ENCODE measurements at places on chromosomes 7 and 10.

DNA sequence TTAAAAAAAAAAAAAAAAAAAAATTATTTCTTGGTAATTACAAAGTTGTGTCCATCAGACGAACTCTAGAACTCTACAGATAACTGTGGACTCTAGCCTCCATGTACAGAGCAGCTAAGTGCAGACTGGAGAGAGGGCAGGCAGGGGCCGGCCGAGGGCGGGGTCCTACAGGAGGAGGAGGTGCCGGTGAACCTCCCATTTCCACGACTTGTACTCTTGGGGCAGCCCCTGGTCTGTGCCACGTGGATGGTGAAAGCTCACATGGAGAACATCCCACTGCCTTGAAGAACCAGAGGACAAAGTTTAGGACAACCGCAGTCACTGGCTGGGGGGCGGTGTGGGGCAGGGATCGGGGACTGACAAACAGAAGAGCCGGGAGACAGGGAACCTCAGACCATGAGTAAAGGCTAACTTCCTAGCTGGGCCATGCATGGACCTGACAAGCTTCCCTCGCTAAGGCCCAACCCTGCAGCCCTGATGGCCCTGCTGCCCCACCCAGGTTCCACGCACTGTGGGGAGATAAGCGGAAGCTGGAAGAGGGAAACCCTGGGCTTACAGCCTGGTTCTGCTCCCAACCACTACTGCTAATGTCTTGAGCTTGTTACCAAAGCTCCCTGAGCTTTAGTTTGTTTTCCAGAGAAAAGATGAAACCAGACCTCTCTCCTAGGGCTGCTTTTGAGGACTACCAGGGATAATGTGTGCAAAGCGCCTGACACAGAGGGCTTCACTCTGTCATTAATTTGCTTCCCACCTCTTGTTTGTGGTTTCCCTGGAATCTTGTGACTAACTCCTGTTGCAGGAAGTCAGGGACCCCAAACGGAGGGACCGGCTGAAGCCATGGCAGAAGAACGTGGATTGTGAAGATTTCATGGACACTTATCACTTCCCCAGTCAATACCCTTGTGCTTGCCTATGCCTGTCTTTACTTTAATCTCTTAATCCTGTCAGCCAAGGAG, 16.1 kb upstream of the SEC61G start:
- no peak for DNase-seq

- no peak for DNase-seq
Observed at GRCh38 chr10:22552888-22553378, 161.4 kb downstream of the PIP4K2A start.

DNA sequence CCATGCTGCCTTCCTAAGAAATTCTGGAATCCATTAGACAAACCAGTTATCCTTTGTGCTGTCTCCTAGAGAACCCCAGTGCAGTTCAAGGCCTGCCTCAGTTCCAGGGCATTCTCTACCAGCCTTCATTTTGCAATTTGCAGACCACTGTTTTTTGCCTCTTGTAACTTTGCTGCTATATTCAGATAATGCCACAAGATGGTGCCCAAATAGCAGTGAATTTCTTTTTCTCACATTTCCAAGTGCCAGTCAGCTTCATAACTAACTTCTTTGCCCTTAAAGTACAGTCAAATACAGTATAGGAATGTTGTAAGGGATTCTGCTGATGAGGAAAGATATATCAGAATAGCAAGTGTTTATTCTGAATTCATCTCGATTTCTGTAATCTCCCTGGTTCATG, 25.2 kb downstream of the LOXL4 start:
- no peak for DNase-seq

GRCh38 chr10:15433850-15434537, 62.9 kb upstream of the FAM171A1 start:
- peak; percentile 38 for DNase-seq

DNA sequence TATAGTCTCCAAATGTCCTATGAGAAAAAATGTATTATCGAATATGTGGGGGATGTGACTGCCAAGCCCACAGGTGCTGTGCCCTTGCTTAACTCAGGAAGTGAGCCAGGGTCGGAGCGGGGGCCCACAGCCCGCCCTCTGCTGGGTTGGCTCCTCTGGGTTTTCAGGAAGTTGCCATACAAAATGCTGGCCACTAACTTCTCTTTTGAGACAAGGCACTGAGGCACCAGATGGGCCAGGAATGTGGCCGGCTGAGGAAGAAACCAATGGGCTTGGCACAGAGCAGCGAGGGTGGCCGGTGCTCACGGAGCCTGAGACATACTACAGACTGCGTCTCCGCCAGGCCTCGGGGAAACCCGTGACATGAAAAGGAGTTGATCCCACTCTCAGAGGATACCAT, 58.9 kb downstream of the FAM53B start:
- no peak for DNase-seq

DNA sequence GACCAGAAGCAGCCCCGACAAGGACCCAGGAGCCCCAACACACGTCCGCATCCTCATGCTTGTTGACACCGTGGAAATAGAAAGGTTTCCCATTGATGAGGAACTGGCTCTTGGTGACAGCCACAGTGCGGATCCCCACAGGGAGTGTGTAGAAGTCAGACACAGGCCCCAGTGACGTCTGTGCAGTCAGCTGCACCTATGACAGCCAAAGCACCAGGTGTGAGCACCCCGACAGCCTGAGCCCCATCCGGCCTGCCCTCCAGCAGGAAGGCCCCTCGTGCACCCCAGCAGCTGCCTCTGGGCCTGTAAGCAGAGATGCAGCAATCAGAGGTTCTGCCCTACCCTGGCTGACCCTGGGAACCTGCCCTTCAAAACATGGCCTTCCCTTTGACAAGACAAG, 7.1 kb downstream of the GUSB start:
- no peak for DNase-seq

- DNase-seq: no peak
Observed at GRCh38 chr7:157009170-157009777, 1.2 kb downstream of the MNX1 start.

GRCh38 chr7:11707606-11708193, 124.3 kb downstream of the THSD7A start:
- no peak for DNase-seq

DNA sequence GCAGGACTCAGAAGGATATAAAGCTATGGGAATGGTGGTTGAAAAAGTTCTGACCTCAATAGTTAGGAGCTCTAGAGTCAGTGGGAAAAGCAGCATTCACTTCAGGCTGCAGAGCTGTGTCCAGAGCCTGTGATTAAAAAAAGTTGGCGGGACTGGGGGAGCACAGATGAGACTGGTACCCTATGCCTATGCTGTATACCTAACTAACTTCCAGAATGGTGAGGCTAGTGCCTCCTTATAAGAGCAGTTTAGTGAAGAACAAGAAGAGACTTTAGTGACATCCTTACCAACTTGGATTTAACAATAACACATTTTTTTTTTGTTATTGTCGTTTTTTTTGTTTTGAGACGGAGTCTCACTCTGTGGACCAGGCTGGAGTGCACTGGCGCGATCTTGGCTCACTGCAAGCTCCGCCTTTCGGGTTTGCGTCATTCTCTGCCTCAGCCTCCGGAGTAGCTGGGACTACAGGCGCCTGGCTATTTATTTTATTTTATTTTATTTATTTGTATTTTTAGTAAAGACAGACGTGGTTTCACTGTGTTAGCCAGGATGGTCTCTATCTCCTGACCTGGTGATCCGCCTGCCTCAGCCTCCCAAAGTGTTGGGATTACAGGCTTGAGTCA, 6.6 kb upstream of the ZNF282 start:
- DNase-seq: no peak

DNA sequence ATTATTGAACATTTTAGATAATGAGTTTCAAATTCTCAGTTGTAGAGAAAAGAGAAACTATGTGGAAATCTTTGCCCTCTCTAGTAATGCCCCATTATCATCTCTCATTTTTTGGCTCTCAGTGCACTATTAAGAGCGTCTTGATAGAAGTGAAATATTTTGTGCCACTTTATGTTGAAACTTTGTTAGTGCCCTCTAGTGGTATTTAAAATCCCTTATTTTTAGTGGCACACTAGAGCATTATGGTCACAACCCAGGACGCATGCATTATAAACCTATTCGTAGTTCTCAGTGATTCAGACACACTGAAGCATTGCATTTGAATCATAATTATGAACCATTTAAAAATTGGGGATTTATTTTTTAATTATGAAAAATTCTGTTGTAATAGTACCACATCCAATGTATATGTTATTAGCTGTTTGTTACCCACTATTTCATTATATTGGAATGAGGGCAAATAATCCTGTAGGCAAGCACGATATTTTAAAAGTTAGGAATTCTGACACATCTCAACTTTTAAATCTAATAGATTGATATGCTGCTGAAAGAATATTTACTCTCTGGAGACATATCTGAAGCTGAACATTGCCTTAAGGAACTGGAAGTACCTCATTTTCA, 21.9 kb downstream of the PDCD4 start:
- DNase-seq: no peak

- no peak for DNase-seq
Observed at GRCh38 chr7:69996121-69996520, 397.8 kb downstream of the AUTS2 start.

- no peak for DNase-seq
Observed at GRCh38 chr10:13823096-13823708, 236.4 kb downstream of the PRPF18 start.

DNA sequence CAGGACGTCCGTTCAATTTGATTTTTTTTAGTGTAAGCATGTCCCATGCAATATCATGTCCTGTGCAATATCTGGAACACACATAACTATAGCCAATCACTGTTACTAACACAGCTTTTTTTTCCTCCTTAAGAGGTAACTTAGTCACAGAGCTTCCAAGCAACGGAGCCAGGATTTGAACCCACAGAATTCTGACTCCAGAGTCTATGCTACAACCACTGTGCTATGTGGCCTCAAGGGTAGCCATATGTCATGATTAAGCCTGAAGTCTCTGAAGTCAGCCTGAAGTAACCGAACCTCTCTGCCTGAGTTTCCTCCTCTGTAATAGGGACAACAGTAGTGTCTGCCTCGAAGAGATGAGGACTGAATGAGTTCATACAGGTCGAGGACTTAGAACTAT, 42.2 kb upstream of the TCF7L2 start:
- no peak for DNase-seq

GRCh38 chr10:14047431-14047830, 283.3 kb downstream of the FRMD4A start:
- DNase-seq: no peak

DNA sequence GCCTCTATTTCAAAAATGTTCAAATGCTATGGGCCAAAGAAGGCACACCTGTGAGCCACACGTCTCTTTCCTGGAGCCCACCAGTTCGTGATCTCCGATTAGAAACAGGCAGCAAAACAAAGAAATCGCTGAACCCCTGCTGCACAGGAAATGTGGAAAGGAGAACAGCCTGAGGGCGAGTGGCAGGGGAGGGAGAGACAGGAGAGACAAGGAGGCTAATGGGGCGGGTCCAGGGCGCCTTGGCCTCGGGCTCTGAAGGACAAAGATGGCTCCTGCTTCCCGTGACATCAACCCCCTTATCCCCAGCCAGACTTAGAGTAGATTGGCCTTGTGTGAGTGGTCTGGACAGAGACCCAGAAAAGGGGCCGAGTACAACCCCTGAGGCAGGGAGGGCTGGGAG, 62.4 kb upstream of the DOCK1 start:
- no peak for DNase-seq

DNA sequence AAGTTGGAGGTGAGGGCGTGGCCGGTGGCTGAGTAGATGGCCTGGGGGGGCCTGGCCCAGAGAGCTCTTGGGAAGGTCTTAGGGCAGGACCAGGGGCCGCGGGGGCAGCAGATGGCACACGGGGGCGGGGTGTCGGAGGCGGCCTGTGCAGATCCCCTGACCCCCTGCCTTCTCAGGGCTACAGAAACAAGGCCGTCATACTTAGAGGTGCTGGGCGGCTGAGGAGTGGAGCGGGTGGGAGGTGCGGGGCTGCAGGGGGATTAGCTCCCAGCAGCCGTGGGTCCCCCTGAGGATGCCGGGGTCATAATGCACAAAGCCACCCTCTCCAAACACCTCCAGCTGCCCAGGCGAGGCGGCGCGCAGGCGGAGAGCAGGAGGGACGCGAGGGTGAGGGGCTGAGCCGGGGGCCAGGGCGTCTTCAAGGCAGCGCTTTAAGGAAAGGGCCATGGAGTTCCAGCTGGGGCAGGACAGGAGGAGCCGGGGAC, 40.4 kb upstream of the ZNF32 start:
- no peak for DNase-seq

DNA sequence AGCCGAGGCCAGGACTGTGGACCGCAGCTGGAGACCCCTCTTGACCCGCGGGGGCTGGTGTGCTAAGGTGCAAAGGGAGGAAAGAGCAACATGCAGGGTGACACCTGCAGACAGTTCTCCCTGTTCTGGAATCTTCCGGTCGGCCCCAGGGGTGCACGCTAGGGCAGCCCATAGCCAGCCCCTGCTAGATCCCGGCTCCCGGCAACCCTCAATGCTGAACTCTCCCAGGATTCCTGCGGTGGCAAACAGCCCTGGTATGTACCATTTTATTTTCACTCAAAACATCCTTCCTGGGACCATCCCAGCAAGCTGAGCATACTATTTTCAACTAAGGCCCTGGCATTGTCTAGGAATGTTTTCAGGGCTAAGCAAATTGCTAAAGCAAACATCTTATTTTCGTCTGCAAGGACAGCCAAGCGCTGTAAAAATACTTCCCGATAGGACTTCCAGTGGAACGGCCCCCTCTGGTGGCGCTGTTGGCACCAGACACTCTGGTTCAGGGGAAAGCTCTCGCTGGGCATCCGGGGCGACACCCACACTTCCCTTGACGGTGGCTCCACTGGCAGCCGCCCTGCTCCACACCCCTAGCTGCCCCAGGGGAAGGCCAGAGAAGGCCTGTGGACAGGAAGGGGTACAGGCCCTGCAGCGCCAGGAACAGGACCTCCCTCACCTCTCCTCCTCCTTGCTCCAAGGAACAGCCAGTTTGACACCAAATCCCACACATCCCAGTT, 99.4 kb downstream of the CTBP2 start:
- DNase-seq: peak; percentile 61

- DNase-seq: no peak
Observed at GRCh38 chr7:16589881-16590280, 55.7 kb downstream of the ANKMY2 start.

- no peak for DNase-seq
Observed at GRCh38 chr7:93160410-93160809, 12.2 kb upstream of the SAMD9L start.

DNA sequence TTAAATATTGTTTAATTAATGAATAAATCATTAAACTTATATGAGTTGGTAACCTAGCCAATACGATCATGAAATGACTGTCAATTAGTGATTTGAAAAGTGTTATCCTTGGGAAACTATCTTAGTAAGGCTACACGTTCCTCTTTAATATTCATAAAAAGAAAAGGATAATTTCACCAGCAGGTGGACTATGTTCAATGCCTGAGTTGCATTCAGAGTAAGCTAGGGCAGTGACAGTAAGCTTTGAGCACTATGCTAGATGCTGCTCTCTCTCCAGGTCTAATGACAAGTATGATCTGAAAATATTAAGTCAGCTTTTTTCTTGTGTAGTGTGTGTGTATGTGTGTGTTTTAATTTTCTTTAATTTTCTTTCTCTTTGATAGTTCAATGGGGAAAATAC, 486.3 kb upstream of the PCDH15 start:
- DNase-seq: no peak

DNA sequence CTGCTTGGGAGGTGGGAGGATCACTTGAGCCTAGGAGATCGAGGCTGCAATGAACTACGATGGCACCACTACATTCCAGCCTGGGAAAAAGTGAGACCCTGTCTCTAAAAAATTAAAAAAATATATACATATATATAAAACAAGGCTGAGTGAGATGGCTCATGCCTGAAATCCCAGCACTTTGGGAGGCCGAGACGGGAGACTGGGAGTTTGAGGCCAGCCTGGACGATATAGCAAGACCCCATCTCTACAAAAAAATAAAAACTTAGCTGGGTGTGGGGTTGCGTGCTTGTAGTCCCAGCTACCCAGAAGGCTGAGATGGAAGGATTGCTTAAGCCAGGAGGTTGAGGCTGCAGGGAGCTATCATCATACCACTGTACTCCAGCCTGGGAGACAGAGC, 87.6 kb downstream of the CARD11 start:
- DNase-seq: no peak

- DNase-seq: no peak
Observed at GRCh38 chr10:108631332-108631731, 1292.0 kb downstream of the XPNPEP1 start.
